Left kidney (tissue), 8 donors: ENCODE measurements at places on chromosomes 13 and 19. TPM values are rescaled to one million over a fixed set of nuclear protein-coding genes. Genes with fewer than 3 reads are reported as not detected.

The SPACA4 gene
- polyA plus RNA-seq: not detected

DNA sequence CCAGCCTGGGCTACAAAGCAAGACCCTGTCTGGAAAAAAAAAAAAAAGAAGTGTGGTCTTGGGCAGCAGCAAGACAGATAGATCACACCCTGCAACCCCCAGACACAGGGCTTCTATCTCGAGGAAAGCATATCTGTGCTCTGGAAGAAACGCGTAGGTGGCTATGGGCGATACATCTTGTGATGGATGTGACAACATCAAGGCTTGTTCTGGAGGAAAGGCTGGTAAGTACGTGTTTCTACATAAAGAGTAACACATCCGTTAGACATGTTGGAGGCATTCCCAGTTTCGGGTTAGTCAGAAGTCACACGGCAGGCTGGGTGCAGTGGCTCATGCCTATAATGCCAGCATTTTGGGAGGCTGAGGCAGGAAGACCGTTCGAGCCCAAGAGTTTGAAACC, 6.6 kb upstream of the DHDH start:
- DNase-seq: no peak

GRCh38 chr13:30619731-30620130, 2.0 kb downstream of the USPL1 start:
- DNase-seq: no peak

GRCh38 chr13:110314516-110315245, 7.6 kb downstream of the COL4A2 start:
- no peak for DNase-seq

- no peak for DNase-seq
These were observed 62.7 kb upstream of the ARGLU1 start for GRCh38 chr13:106630650-106631049.

- DNase-seq: no peak
These were observed 226.4 kb downstream of the COG6 start for GRCh38 chr13:39881887-39882286.

GRCh38 chr19:16074488-16075365, 1.6 kb upstream of the TPM4 start:
- no peak for DNase-seq

- DNase-seq: no peak
These were observed 10.9 kb upstream of the MEIS3 start for GRCh38 chr19:47430041-47430802.

- no peak for DNase-seq
These were observed 88.4 kb upstream of the IRS2 start for GRCh38 chr13:109874484-109875454.

DNA sequence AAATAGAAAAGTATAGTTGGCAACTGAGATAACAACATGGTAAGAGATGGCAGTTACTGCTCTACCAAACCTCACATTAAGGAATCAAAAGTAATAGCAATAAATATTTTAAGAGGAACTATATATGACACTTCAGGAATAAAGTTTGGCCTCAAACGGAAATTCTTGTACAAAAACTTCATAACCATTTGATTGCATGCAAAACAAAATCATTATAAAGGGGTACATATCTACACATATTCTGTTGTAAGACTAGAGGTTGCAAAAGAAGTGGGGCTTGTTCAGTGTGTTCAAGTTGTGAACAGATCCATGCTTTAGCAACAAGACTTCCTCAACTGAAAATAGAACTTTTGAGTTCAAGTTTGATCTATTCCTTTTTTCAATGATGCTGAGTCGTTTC, 133.5 kb upstream of the MIR17HG start:
- DNase-seq: no peak
